ENCODE measurements at places on chromosomes 12 and 14.

DNA sequence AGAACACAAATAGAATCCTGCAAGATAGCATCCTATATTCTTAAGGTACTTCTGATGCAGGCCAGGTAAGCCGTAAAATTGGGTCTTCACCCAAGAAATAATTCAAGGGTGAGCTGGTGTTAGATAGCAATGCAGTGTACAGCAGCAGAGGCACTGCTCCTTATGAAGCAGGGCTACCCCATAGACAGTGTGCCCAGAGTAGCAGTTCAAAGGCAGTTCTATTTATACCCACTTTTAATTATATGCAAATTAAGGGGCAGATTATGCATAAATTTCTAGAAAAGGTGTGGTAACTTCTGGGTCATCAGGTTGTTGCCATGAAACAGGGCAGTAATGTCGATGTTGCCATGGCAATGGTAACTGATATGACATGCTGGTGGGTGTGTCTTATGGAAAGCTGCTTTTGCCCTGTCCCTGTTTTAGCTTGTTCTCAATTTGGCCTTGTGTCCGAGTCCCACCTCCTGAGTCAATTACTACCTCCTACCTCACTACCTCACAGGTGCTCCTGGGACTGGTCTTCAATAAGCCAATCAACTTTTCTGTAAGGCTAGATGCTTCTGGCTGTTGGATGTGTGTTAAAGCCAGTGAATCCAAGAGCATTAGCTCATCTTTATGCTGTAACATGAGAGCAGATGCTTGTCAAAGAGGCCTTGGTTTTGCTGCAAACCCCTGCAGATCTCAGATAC lies 61.0 kb downstream of the PPM1A start:
- no peak for DNase-seq

GRCh38 chr12:50003595-50003994 lies 21.7 kb downstream of the RACGAP1 start:
- no peak for DNase-seq

DNA sequence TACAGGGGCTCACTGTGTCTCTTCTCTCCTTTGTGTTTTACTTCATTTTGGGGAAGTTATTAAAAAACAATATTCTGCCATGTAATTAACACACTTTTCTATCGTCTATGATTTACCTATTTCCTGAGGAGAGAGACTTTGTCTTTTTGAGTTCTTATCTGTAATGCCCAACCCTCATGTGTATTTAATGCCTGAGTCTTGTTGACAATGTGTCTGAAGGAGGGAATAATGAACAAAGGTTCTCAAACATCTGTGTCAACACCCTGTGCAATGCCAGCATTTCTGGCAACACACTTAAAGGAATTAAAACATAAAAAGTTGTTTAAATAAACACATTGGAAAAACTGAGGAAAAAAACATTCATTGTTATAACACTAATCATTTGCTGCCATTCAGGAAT lies 147.1 kb downstream of the SLC15A5 start:
- no peak for DNase-seq

DNA sequence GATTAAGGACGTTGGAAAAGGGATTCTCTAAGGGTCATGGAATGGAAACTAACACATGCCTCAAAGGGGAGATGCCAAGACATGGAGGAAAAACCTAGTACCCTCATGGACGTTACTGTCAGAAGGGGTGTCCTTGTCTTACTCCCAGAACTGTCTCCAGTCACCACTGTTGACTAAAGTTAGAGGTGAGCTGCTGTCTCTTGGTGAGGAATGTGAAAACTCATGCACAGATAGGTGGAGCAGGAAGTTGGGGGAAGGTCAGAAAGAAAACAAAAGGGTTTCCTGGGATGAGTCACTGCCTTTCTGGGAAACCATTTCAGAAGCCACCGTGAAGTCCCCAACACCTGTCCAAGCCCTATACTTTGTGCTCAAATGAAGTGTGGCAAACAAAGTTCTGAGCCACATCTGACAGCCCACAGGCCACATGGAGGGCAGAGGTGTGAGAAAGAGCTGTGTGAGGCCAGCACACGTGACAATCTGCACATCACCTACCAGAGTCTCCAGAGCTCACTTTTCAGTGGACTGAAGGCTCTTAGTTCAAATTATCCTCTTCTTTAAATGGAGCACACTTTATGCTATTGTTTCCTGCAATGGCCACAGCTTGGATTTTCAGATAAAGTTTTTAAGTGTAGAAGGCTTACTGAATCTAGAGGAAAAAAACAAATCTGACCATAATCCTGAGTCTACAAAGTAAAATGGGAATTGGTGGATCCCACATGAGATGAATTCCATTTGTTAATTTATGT lies 92.9 kb upstream of the EGLN3 start:
- DNase-seq: no peak

DNA sequence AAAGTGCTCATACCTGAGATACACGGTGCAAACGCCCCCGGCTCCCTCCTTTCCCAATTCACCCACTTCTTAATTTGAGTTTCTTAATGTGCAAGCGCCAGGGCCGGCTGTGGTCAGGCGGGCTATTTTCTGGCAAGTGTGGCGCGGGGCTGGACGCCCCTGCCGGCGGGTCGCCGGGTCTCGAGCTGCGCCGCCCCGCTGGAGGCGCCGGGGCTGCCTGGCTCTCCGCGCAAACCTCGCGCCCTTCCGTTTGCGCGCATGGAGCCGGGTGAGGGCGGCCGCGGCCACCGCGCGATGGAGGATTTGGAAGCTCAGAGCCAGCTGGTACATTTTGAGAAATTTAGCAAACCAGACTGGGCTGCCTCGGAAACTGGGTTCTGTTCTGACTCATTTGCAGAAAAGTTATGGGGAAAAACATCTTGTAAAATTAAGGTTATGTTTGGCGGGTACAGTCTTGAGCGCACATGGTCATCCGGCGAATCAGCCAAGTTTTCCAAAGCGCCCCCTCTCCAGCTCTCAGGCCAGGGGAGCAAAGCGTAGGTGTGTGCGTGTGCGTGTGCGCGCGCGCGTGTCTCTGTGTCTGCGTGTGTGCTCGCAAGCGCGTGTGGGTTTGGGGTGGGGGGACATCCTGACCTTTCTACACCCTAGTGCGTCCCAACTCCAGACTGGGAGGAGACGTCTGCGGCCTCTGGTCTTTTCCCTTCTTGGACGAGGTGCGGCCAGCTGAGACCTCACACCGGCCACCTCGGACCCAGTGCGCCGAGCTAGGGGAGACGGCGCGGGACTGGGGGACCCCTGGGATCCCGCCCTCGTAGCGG lies 6.5 kb upstream of the OTX2 start:
- DNase-seq: no peak

- DNase-seq: no peak
These were observed 942.0 kb upstream of the FBXO33 start for GRCh38 chr14:40374221-40374620.

- no peak for DNase-seq
These were observed 19.2 kb downstream of the BLTP3B start for GRCh38 chr12:100123316-100124095.

DNA sequence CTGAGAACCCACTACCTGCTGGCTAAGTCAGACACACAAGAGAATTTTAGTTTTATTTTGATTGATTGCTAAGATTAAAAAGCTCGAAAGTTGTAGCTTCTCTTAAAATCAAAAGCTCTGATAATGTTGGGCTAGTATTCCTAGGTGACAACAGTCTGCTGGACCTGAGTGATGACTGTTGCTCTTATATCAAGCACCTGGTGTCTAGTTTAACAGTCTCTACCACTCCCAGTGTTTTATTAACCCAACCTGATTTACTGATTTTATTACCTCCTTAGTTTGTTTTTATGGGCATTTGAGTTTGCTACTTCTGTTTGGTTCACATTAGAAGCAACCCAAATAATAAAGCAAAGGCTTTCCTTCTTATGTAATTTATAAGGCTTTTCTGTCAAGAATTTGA lies 41.8 kb downstream of the ATP6V1D start:
- no peak for DNase-seq

- DNase-seq: no peak
These were observed 122.6 kb downstream of the ESRRB start for GRCh38 chr14:76498463-76498935.

DNA sequence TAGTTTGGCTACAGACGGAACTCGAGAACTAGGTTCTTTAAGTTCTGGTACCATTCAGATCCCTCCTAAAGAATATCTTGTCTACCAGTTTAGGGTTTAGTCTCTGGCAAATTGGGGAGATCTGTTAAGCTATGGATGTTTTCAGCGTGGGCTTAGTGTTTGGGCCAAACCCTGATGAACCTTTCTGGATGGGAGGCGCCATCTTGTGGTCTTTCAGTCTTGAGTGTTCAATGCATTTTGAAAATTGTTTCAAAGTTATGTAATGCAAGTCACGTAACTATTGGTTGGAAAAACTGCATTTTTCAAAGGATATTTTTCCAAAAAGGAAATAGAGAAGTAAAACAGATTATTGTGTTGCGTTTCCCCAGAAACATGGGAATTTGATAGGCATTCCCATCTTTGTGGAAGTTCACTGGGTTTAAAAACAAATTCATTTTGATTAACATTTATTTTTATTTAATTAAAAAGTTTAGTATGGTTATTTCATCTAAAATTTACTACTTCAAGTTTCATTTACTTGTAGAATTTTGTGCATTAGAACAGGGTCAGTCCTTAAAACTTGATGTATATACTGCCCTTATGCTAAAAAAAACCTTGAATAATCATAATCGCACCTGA lies 169.0 kb downstream of the PRIMA1 start:
- no peak for DNase-seq

- DNase-seq: no peak
These were observed 19.8 kb downstream of the PRPF40B start for GRCh38 chr12:49643135-49643534.

GRCh38 chr14:100076606-100077005 lies 11.4 kb downstream of the EVL start:
- no peak for DNase-seq

DNA sequence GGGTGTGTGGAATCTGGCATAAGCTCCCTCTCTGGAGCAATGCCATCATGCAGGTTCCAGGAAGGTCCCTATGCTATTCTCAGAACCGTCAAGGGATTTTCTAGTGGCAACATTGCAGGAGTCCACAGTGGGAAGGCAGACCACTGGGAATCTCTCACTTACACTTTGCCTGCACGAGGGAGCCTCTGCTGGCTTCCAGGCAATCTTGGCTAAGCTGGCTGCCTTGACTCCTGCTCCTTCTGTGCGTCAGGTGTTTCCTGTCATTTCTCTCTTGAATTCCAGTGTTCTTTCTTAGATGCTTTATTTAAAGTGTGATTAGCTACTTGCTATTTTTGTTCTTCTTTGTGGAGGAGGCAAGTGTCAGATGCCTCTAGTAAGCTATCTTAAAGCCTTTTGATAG lies 414.0 kb upstream of the ATP2B1 start:
- no peak for DNase-seq

- no peak for DNase-seq
These were observed 11.4 kb downstream of the ANKRD9 start for GRCh38 chr14:102497998-102498677.

- peak; percentile 33 for DNase-seq
These were observed 11.5 kb downstream of the OAS2 start for GRCh38 chr12:112989806-112990205.

GRCh38 chr14:22547948-22548750 lies 40.9 kb downstream of the DAD1 start:
- DNase-seq: no peak

GRCh38 chr12:116325336-116325664 lies 47.8 kb upstream of the MED13L start:
- DNase-seq: no peak

GRCh38 chr14:44420226-44420625 lies 86.9 kb downstream of the FSCB start:
- no peak for DNase-seq

DNA sequence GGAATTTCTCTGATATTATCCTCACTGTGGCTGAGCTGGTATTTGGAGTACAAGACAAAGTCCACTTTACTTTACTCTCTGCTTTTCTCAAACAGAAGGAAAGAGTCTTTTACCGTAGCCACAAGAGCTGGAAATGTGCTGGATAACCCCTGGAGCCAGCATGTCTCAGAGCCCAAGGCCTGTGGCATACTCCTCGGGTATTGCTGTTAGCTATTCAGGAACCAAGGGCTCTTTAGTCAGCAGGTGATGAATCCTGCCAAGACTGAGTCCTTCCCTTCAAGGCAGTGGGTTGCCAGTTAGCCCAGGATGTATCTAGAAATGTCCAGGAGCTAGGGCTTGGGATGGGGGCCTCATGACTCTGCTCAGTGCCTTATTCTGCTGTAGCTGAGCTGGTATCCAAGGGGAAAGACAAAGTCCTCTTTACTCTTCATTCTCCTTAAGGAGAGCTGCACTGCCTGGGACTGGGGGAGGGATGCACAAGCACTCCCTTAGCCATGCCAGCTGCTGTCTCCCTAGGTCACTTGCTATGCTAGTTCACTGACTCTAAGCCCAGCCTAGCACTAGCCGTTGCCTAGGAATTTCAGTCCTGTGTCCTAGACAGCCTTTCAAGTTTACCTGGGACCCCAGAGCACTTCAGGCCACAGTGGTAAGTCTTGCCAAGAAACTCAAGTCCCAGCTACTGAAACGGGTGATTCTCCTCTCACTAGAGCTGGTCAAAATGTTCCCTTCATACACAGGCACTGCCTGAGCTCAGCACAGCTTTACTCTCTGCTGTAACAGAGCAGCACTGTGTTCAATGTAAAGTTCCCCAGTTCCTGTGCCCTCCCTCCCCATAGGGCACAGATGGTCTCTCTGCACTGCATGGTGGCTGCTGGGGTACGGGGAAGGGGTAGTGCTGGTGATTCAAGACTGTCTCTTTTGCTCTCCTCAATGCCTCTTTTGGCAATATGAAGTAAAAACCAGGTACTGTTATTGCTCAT lies 136.4 kb downstream of the SLC35F4 start:
- DNase-seq: no peak
